CD8-positive, alpha-beta T cell (primary cell): ENCODE measurements at places on chromosomes 1 and 21. TPM values are rescaled to one million over a fixed set of nuclear protein-coding genes. Genes with fewer than 3 reads are reported as not detected.

C8A gene
- total RNA-seq: not detected

OR2L8 gene
- 0.36 TPM for total RNA-seq

RGS13 gene
- total RNA-seq: 0.75 TPM

ADAMTS1 gene
- total RNA-seq: not detected

LEFTY2 gene
- not detected for total RNA-seq

KIF26B gene
- total RNA-seq: not detected

SMIM1 gene
- 1.6 TPM for total RNA-seq

FLG2 gene
- total RNA-seq: not detected

COL9A2 gene
- total RNA-seq: 4.0 TPM

AADACL3 gene
- total RNA-seq: not detected

SLC44A3 gene
- total RNA-seq: not detected

OR2M7 gene
- not detected for total RNA-seq

SOAT1 gene
- total RNA-seq: 34.9 TPM

DAB1 gene
- total RNA-seq: not detected

PRKAA2 gene
- not detected for total RNA-seq

TMEM9 gene
- total RNA-seq: 14.3 TPM

EXO1 gene
- 1.5 TPM for total RNA-seq

OLFML3 gene
- total RNA-seq: 0.49 TPM

RRP15 gene
- total RNA-seq: 16.7 TPM

NTMT2 gene
- not detected for total RNA-seq

F3 gene
- not detected for total RNA-seq

MROH7 gene
- not detected for total RNA-seq

S100A9 gene
- 5.0 TPM for total RNA-seq

BSND gene
- not detected for total RNA-seq

FCN3 gene
- total RNA-seq: not detected

PYHIN1 gene
- total RNA-seq: 16.0 TPM

OR10J1 gene
- not detected for total RNA-seq

TOR3A gene
- 16.0 TPM for total RNA-seq

ANXA9 gene
- total RNA-seq: not detected

BCAR3 gene
- 0.81 TPM for total RNA-seq

RNU1-1 gene
- total RNA-seq: 3,774 TPM

UBE2U gene
- total RNA-seq: not detected

CASZ1 gene
- total RNA-seq: 56.5 TPM

SHE gene
- not detected for total RNA-seq

GJB5 gene
- not detected for total RNA-seq

LRRC42 gene
- total RNA-seq: 4.7 TPM

APCS gene
- total RNA-seq: not detected

RHOU gene
- 0.57 TPM for total RNA-seq

DMRTB1 gene
- not detected for total RNA-seq

NCF2 gene
- total RNA-seq: 1.4 TPM

CHD5 gene
- 0.06 TPM for total RNA-seq

ATXN7L2 gene
- 16.8 TPM for total RNA-seq

ADGRB2 gene
- 0.25 TPM for total RNA-seq

CRYAA gene
- total RNA-seq: not detected

PLA2G2A gene
- not detected for total RNA-seq

MYBPH gene
- total RNA-seq: not detected

PEX19 gene
- 37.4 TPM for total RNA-seq

BOLA1 gene
- 3.3 TPM for total RNA-seq

PPM1J gene
- total RNA-seq: 0.57 TPM

C1orf74 gene
- total RNA-seq: 0.71 TPM

RGS4 gene
- not detected for total RNA-seq

IL10 gene
- total RNA-seq: 1.0 TPM

SUSD4 gene
- 2.2 TPM for total RNA-seq

EPHA10 gene
- total RNA-seq: not detected

TNNT2 gene
- not detected for total RNA-seq

AKR7A2 gene
- total RNA-seq: 7.9 TPM

VHLL gene
- total RNA-seq: not detected
